Activated CD8-positive, alpha-beta memory T cell treated with anti-CD3 and anti-CD28 coated beads for 24 hours (primary cell): ENCODE measurements at places on chromosomes 16 and 17.

DNA sequence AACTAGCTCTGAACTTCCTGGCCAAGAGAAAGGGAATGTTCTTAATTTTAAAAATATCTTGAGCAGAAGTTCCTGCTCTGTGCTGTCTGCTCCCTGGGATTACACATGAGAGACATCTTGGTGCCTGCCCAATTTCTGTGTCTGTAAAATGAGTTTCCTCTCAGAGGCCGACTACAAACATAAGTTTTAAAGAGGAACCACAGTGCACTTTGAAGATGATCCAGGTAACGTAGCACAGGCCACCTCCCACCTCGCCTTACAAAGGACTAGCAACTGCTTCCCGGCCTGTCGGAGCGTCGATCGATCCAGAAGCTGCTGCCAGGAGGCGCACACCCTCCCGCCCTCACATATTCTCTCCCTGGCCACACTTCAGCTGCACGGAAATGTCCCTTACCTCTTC, 55.0 kb upstream of the ATP2A3 start:
- no peak for DNase-seq

DNA sequence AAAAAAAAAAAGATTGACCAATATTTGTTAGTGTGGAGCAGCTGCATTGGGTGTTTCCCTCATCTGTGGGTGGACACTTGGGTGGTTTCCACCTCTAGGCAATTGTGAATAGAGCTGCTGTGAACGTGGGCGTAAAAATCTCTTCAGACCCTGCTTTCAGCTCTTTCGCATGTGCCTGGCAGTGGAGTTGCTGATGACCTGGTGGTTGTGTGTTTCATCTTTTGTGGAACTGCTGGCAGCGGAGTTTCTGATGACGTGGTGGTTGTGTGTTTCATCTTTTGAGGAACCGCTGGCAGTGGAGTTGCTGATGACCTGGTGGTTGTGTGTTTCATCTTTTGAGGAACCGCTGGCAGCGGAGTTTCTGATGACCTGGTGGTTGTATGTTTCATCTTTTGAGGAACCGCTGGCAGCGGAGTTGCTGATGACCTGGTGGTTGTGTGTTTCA, 21.4 kb downstream of the ZC3H18 start:
- DNase-seq, result no peak

GRCh38 chr17:82305727-82306300, 11.6 kb downstream of the CD7 start:
- no peak for DNase-seq

GRCh38 chr16:19179546-19180490, 11.8 kb downstream of the SYT17 start:
- DNase-seq, result no peak

GRCh38 chr17:42744283-42744805, 496 bp downstream of the EZH1 start:
- DNase-seq, result no peak

GRCh38 chr17:41810659-41811548, 845 bp downstream of the P3H4 start:
- DNase-seq, result no peak

- no peak for DNase-seq
Observed at GRCh38 chr16:1933097-1933661, 9.8 kb downstream of the MSRB1 start.

- DNase-seq, result no peak
Observed at GRCh38 chr17:81131486-81132196, 33.7 kb upstream of the PVALEF start.

DNA sequence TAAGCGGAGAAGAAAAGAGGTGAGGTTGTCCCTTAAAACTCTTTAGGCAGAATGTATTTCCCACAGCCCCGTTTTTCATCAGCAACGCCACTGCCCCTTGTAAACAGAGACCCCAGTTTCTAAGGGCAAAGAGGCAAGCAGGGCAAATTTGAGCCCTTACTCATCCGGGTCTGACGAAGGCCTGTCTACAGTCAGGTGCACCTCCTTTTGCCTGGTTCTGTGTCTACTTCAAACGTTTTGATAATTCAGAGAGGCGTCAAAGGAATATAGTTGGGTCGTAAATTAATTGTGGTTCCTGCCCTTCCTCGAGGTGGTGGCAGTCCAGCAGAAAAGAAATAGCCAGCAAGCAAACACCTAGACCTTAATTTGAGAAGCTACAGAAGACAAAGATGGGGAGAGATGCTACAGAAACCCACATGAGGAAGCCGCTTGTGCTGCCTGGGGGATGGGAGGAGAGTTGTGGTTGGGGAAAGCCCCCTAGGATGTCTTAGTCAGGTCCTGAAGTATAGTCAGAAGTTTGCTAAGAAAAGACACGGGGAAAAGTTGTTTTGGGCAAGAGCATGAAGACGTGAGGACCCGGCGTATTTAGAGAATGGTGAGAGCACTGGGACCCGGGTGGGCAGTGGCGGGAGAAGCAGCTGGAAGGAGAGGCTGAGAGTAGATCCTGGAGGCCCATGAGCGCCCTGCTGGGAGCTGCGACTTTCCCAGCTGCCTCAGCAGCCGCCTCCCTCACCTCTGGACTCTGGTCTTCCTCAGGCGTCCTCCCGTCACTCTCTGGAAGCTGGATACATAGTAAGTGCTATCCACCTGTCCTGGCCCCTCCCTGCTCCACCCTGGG, 2.4 kb downstream of the FBRS start:
- peak; percentile 85 for DNase-seq

GRCh38 chr16:88705076-88705684, 1.0 kb downstream of the RNF166 start:
- peak; percentile 71 for DNase-seq

DNA sequence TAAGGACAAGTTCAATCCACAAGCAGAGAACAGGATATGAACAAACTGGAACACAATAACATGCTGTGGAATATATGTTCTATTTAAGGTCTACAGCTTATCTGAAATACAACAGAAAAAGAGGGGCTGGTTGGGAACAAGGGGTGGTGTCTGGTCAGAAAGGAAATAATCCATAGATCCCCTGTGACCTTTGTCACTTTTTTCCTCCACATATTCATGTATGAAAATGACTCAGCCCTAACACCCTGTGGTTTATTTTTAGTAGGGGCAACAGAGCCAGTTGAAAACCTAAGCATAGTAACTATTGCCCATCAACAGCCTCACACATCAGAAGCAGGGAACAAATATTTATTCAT, 12.3 kb upstream of the SPAG9 start:
- DNase-seq, result no peak

DNA sequence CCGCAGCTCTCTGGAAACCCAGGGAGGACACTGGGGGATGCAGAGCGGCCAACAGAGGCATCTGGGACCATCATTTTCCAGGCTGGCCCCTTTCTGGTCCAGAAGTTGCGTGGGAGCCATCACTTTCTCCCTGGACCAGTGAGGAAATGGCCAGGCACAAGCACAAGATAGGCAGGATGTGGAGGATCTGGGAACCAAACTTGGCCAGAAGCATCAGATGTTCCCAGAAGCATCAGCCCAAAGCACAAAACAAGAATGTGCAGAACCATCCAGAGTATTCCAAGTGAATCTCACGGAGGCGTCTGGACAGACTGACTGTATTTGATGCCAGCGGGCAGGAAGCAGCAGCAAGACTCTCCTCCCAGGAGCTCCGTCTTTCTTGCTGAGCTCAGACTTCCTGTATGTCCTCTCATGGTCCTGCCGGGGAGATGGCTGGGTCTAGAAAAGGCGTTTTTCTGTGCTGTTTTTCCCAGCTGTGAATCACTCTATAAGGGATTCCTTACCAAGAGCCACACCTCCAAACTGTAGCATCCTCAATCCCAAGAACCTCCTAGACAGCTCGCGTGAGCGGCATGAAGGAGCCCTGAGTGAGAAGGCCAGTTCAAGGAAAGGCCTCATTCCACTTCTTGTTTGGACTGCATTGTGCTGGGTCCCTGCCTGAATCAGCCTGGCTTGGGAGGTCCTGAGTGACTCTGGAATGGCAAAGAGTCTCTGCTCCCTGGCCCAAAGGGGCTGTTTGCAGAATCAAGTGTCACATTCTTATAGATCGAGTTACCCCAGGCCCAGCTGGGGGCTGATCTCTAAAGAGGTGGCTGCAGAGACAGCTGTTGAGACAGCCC, 49.5 kb upstream of the MTSS2 start:
- DNase-seq, result no peak

DNA sequence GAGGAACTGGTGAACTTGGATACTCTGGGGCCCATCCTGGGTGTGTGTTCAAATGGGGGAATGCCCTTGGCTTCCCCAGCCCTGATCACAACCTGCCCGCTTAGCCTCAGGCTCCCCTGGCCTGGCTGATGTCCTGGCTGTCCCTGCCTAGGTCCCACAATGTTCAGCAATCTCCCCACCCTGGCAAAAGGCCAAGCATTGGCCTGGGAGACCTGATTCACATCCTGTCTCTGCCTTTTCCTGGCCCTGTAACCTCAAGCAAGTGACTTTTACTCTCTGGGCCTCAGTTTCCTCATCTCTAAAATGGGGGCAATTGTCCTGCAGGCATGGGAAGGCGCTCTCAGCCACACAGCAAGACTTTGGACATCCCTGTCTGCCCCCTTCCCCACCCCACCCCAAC, 14.4 kb downstream of the CPNE2 start:
- DNase-seq, result no peak

- no peak for DNase-seq
Observed at GRCh38 chr17:62876063-62876462, 67.9 kb upstream of the MARCHF10 start.

GRCh38 chr17:63041722-63042121, 75.7 kb downstream of the TANC2 start:
- DNase-seq, result no peak

- no peak for DNase-seq
Observed at GRCh38 chr17:48003417-48004151, 32.7 kb downstream of the CDK5RAP3 start.

GRCh38 chr17:74226252-74226651, 12.9 kb downstream of the TTYH2 start:
- no peak for DNase-seq

DNA sequence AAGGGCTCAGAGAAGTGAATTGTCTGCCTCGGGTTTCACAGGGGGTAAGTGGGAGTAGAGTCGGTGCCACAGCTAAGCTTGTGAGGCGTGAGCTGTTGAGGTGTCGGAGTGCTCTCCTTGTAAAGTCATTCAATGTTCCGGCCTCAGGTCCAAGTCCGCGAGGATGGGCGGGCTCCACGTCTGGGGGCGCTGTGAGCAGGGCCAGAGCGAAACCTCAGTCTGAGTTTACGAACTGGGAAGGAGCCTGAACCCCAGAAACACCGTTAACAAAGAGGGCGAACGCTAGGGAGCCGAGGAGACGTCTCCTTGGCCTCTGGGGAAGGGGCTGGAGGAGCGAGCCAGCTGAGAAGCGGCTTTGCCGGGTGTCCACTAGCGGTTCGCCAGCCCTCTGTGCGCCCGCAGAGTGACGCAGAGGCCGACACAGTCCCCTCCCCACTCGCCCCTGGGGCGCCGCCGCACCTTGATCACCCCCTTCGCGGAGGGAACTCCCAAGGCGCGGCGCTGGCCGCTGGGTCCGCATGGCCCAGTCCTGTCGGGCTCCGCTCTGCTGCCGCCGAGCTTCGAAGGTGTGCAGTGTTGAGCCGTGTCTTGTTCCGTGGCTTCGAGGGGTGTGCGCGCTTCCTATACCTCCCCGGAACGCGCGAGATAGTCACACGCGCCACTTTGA, 4.9 kb downstream of the IRX3 start:
- DNase-seq, result no peak

GRCh38 chr16:23452221-23452571, 793 bp downstream of the COG7 start:
- DNase-seq, result no peak

- DNase-seq, result no peak
Observed at GRCh38 chr17:39634384-39634871, 2.5 kb upstream of the STARD3 start.

- no peak for DNase-seq
Observed at GRCh38 chr17:82105417-82105881, 7.4 kb upstream of the FASN start.

GRCh38 chr16:57585051-57585687, 42.7 kb downstream of the ADGRG5 start:
- DNase-seq, result peak; percentile 41

DNA sequence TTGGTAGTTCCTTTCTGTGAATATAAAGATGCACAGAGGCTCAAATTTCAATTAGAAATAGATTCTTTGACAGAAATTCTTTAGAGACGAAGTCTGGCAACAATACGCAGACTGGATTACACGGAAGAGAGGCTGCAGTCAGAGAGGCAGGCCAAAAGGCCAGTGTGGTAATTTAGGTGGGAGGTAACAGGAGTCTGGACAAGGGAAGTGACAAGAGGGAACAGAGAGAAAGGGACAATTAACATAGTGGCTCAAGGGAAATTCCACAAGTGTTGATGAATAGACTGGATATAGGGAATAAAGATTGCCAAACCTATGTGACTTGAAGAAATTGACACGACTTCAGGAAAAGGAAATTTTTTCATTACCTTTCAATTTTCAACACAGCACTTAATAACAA, 54.6 kb downstream of the STX8 start:
- no peak for DNase-seq

GRCh38 chr17:72124438-72124775, 3.6 kb downstream of the SOX9 start:
- no peak for DNase-seq
